ENCODE measurements at places on chromosomes 11 and 22.

DNA sequence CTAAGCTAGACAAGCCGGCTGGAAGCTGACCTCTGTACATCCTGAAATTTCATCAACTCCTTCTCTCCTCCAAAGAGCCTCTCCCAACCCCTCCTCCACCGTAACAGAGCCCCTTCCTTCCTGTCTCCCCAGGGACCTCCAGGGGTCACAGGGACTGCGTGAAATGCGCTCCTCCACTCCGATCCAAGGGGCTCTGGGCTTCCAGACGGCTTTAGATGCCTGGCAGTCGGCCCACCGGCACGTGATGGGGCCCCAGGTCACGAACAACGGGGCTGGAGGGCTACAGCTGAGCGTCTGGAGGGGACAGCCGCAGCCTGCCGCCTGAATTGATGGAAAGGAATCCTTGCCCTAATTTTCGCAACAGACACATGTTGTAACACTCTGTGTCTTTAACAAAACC, 264.1 kb downstream of the MN1 start:
- DNase-seq = peak; percentile 59

DNA sequence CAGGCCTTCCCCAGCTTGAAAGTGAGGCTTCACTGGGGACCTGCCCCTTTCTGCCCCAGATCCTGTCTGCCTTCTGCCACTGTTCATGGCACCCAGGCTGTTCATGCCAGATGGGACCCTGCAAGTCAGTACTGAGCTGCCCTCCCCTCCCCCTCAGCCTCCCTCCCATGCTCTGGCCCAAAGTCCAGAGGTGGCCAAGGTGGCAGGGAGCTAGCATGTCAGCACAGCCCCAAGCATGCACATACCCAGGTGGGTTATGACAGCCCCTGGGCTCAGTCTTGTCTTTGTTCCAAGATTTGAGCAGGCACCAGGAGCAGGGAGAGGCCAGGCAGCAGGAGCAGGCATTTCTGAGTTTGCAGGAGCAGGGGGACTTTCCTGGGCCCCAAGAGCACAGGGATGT, 44.1 kb downstream of the DDIAS start:
- DNase-seq = no peak

- peak; percentile 68 for DNase-seq
Observed at GRCh38 chr11:122100756-122101080, 15.3 kb downstream of the BLID start.

DNA sequence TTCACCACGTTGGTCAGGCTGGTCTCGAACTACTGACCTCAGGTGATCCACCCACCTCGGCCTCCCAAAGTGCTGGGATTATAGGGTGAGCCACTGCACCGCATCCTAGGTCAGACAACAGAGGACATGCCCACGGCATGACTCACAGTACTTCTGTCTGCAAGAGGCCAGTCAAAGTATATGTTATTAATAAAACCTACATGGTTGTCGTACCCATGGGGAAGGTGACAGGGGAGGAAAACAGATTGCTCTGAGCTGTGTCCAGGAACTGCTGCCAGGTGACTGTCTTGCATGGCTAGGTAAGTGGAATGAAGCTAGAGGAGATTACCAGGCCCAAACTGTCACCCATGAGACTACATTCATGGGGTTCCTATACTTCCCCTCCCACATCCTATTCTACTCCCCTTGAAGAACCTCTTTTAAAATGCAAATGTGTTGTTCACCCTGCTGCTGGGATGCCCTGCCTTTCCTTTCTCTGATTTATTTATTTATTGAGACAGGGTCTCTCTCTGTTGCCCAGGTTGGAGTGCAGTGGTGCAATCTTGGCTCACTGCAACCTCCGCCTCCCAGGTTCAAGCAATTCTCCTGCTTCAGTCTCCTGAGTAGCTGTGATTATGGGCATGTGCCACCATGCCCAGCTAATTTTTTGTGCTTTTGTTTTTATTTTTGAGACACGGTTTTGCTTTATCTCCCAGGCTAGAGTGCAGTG, 2.0 kb upstream of the NLRX1 start:
- DNase-seq = peak; percentile 45

DNA sequence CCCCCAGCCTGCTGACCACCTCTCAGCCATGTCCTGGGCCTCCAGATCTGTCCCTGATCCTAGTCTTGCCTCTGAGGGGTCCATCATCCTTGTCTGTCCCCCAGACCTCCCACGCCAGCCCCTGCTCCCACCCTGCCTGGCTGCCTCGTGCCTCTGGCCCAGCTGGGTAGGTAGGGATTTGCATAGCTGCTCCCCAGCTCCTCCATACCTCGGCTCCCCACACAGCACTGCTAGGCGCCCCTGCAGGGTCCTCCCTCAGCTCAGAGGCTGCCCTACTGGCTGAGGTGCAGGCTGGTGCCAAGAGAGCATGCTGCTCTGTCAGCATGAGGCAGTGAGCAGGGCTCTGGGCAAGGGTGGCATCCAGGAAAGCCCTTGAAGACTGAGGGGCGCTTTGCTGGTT, 47.7 kb downstream of the NFAM1 start:
- DNase-seq = no peak

GRCh38 chr11:8773916-8774539, 91.4 kb downstream of the RPL27A start:
- no peak for DNase-seq

GRCh38 chr11:58927393-58928106, 11.7 kb upstream of the GLYATL1 start:
- DNase-seq = peak; percentile 31

GRCh38 chr11:125624756-125625213, at the start of gene CHEK1:
Gene CHEK1, plus strand, starts transcription at chr11:125625163. Its CDS starts 1,606 bp downstream, at chr11:125626769.
- no peak for DNase-seq

DNA sequence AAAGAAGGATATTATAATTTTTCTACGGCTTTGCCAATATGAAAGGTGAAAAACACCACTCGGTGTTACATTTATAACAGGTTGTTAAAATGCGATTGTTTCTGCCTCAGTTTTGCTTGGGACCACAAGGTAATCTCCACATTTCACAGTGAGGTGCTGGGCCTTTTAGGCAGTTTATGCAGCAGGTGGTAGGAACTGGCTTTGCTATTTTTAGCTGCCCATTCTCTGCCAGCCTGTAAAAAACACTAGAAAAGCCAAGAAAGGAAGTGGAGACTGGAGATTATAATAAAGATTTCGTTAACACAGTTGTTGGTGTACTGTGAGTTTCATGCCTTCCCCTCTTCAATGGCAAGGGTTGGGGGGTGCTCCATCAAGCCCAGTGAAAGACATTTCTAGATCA, 8.0 kb upstream of the MRPL16 start:
- no peak for DNase-seq

GRCh38 chr22:17491090-17491640, 72.1 kb upstream of the SLC25A18 start:
- no peak for DNase-seq

DNA sequence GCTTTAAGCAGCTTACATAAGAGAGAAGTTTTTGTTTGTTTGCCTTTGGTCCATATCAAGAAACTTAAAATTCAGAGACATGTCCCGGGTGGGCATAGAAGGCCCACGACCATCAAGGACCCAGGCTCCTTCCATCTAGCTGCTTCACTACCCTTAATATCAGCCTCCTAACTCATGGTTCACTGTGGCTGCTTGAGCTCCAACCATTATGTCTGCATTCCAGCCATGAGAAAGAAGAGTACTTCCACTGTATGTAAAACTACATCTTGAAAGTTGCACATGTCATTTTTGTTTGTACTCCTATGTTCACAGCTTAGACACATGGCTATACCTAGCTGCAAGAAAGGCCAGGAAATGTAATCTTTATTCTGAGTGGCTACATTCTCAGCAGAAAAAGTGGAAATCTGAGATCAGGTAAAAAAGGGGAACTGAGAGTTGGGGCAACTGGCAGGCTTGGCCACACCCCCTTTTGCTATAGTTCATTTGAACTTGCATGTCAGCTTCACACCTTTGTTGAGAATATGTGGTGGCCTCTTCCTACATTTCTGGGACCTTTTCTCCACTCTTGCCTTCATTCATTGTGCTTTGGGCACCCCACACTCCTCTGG, 81.3 kb upstream of the TP53I11 start:
- no peak for DNase-seq

DNA sequence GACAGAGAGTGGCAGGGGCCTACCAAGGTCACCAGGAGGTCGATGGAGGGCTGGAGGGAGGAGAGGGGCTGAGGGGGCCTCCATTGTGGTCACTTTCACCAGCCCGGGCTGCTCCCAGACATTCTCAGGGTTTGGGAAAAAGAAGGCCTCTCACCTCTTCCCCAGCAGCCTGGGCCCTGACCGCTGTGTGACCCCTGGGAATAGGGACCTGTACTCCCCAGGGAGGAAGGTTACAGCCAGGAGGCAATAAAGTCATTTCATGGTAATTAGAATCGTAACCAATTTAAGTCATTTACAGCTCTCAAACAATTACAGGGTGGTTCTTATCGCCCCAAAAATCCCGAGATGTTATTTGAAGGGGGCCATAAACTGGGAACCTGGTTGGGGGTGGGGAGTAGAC, 37.8 kb downstream of the ISX start:
- DNase-seq = no peak
